ENCODE measurements at places on chromosomes 1 and 21.

- no peak for DNase-seq
Measured at GRCh38 chr1:157948312-157949073, 45.0 kb upstream of the KIRREL1 start.

DNA sequence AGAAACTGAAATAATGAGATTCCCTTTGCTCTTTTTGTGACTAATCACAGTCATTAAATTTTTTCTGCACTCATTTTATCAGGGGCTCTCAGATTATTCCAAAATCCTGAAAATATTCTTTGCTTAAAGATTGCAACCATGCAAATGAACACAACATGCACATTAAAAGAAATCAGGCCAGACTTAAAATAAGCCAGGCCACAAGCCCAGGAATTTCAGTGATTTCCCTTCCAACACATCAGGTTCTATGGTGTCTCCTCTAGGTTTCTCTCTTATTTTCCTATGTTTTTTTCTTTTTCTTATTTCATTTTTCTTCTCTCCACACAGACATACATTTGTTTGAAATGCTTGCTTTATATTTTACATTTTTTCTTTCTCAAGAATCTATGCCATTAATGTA, 65.3 kb downstream of the NIBAN1 start:
- DNase-seq: no peak

- no peak for DNase-seq
Measured at GRCh38 chr1:76951153-76951552, 83.9 kb downstream of the ST6GALNAC5 start.

- DNase-seq: no peak
Measured at GRCh38 chr1:183544598-183545297, 45.5 kb downstream of the NCF2 start.
